ENCODE measurements at places on chromosomes 1 and 21.

- no peak for DNase-seq
Measured at GRCh38 chr1:156963621-156964020, 43.2 kb downstream of the LRRC71 start.

GRCh38 chr1:218274511-218274910 lies 10.6 kb upstream of the RRP15 start:
- DNase-seq: no peak

DNA sequence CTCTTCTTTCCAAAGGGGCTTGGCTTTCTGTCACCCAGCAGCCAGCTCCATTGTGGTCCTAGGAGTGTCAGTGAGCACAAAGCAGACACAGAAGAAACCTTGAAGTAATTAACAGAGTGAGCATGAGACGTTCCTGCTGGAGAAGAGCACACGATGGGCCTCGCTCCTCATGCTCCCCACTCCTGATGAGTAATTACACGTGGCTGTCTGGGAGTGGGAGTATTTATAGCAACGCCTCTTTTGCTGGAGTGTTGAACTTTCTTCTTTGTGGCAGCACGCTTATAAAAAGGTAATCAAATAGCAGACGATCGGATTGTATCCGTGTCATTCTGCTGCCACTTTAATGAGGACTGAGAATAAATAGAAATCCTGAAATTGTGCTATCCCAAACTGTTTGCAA lies 185.8 kb downstream of the CAMTA1 start:
- no peak for DNase-seq

DNA sequence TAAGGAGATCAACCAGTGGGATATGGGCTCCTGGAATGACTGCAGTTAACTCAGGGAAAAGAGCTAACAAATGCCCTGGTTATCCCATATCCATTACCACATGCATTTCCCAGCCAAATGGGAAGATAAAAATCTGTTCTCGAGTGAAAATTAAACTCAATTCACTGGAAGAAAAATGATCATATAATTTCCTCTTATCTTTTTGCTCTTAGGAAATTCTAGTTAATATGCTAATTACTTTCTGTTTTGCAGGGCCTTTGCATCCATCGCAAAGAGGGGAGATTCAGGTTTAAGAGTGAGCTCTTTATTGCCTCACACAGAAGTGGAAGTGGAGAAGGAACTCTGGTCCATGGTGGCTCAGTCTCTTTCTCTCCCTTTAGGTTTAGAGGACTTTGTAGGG lies 3.9 kb upstream of the IL24 start:
- no peak for DNase-seq

DNA sequence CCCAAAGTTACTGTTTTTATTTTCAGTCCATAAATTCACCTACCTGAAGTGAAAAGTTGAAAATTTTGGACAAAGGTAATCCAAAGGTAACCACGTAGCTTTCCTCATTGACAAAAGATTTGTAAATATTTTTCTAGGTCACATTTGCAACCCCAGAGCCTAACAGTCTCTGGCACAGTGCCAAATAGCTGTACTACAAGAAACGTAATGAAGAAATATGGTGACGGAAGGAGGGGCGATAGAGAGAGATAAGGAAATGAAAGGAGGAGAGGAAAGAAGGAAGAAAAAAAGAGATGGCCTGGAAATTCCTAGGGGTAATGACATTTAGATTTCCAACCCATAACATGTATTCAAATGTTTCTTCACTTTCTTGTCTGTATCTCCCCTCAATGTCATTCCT lies 159.4 kb downstream of the BARHL2 start:
- no peak for DNase-seq

- no peak for DNase-seq
Measured at GRCh38 chr1:43367026-43367903, 546 bp downstream of the ELOVL1 start.

DNA sequence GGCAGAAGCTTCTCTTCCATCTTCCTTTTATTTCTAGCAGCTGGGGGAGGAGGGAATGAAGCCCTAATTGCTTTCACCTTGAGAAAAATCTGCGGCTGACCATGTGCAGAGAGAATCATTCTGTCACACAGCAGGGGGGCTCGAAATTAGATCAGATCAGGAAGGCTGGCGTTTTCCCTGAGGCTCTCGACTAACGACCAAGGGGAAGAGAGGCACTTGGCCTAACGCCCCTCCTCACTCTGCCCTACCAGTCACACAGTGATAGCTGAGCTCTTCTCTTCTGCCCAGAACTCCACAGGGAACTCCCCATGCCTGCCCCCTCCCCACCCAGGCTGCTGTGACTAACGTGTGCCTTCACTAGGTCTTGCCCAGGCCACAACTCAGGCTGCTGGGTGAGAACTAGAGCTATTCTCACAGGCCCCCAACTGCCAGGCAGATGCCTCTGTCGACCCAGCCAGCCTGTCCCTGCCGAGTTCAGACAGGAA lies 26.5 kb upstream of the KHDRBS1 start:
- DNase-seq: no peak

DNA sequence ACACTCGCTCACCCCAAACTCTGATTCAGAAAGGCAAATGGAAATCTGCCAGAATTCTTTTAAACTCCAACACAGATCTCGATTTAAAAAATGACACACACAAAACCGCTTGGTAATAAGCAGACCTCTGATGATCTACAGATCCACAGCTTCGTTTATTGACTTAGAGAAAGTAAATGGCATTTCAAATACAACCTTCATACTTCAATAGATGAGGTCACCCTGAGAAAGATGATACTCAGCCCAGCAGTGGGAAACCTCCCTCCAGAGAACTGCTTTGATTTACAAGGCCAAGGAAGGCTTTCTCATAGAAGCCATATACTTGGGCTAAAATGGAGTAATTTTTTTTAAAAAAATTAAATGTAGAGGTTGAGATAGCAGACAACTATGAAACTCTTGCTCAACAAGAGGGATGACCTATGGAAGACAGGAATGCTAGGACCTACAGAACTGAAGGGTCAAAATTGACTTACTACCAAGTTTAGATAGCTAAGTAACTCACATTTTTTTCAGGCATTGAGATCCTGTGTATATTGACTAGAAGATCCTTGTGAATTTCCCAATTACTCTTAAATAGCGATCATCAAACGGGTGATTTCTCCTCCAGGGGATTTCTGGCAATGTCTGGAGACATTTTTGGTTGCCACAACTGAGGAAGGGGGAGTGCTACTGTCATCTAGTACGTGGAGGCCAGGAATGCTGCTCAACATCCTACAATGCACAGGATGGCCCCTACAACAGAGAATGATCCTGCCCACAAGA lies 143.9 kb downstream of the CLIC6 start:
- DNase-seq: no peak

DNA sequence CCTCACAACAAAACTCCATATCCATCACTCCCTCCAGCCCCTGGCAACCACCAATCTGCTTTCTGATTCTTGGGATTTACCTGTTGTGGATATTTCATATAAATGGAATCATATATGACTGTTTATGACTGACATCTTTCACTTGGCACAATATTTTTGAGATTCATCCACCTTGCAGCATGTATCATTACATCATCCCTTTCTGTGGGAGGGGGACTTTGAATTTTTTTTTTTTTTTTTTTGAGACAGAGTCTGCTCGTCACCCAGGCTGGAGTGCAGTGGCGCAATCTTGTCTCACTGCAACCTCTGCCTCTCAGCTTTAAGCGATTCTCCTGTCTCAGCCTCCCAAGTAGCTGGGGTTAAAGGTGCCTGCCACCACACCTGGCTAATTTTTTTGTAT lies 128.2 kb downstream of the ITSN1 start:
- DNase-seq: no peak

Measured in nucleus accumbens (tissue), 56 donors.